ENCODE measurements at places on chromosomes 4 and X.

DNA sequence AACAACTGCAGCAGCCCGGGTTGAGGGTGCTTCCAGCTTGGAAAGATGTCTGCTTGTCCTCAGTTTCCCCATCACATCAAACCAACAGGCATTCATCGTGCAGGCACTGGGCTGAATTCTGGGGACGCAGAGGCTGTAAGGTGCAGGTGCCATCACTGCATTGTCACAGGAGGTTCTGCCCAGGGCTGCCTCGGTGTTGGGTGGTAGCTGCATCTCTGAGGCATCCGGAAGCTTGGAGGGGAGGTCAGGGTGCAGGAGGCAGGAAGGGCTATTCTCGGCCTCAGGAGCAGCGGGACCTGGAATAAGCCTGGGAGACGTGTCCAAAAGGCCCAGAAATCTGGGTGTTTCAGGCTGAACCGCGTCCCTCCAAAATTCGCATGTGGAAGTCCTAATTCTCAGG lies 134.6 kb downstream of the HMX1 start:
- no peak for DNase-seq

- DNase-seq, result no peak
Observed at GRCh38 chr4:99574530-99575324, at the start of gene MTTP. Gene MTTP, plus strand, starts transcription at chr4:99574824. Its CDS starts 86 bp downstream, at chr4:99574910.

GRCh38 chrX:905848-906566 lies 275.4 kb downstream of the SHOX start:
- no peak for DNase-seq

DNA sequence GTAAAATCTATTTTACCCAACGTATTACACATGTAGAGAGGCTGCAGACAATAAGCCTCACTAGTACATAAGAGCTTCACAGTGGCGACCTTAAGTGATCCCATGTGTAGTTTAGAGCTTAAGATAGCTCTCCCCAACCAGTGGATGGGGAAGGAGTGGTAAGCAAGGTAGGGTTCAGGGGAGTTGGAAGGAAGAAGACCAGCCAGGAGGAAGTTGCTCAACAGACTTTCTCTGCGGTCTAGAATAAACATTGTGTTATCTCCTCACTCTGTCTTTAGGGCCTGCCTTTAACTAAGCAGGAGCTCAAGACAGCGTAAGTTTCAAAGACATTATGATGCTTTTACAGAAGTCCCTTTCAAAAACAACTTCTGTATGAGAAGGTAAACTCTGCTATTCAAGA lies 16.8 kb downstream of the MEPE start:
- no peak for DNase-seq

- DNase-seq, result peak; percentile 80
Observed at GRCh38 chrX:53093177-53093655, 726 bp upstream of the KANTR start.

DNA sequence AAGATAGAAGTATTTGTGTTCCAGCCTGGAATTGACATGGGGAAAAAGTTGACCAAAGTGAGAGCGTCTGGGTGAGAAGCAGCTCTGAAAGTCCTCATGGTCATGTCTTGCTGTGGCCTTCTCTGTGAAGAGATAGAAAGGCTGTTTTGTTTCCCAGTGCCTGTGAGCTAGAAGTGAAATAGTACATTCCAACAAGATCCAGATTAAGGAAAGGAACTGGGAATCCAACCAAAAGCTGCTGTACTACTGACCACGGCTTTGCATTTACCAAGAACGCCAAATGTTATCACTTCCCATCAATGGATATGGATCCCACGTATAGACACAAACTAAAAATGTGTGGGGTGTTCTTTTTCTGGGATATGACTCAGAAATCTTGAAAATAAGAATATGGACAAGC lies 51.2 kb downstream of the TENM3 start:
- no peak for DNase-seq

DNA sequence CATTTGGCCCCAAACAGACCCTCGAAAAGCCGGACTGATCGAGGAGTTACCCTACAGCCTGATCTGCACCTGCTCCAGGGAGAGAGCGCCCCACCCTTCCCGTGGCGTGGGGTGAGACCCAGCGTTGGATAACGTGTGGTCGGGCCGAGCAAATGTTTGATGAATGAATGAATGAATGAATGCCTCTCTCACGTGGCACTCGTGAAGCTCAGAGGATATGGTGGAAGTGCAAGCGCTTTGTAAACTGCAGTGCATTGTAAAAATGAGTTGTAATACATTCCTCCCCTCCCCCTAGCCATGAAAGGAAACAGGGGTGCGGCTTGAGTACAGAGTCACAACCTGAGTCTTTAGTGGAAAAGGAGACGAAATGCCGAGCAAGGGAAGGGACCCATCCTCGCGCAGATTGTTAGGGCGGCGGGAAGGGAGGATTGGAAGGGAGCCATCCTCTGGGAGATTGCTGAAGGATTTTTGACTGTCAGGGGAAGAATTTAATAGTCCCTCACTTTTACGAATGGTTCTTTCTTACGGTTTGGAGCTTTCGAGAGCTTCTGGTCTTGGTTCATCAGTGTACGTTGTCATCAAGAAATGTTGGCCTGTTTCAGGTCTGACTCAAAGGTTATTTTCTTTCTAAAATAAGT lies 772 bp upstream of the FBXW7 start:
- DNase-seq, result peak; percentile 67

DNA sequence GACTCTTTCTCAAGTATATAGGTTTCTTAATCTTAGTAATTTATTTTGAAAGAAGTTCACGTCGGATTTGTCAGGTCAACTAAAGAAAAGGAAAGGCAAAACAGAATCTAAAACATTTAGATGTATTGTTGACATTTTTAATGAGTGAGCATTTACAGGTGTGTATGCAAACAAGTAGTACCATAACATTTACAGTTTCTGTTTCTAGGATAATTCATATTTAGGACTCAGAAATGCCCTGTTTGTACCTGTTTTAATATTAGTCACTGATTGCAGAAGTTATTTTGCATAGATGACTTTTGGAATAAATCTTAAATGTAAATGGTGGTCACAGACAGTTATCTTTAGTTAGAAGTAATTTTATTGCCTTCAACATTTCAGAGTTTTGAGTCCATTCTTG lies 151.3 kb upstream of the NUDT6 start:
- DNase-seq, result no peak

GRCh38 chr4:182847576-182848450 lies 69.4 kb downstream of the DCTD start:
- no peak for DNase-seq

DNA sequence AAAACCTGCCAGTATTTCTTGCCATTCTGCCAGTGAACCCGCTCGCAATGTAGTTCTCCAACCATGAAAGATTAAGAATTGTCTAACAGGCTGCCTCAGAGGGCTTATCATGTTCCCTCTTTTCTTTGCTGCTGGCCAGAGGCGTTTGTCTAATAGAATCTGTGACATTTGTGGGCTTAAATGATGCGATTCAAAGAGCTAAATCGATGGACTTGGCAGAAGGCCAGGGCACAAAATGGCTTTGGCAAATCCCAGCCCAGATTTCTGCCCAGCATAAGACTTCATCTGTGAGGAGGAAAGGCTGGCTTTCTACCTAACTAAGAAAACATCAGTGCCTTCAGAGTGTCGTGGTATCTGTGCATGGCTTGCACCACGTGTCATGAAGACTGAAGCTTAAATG lies 79.9 kb downstream of the TRPC5OS start:
- DNase-seq, result no peak

DNA sequence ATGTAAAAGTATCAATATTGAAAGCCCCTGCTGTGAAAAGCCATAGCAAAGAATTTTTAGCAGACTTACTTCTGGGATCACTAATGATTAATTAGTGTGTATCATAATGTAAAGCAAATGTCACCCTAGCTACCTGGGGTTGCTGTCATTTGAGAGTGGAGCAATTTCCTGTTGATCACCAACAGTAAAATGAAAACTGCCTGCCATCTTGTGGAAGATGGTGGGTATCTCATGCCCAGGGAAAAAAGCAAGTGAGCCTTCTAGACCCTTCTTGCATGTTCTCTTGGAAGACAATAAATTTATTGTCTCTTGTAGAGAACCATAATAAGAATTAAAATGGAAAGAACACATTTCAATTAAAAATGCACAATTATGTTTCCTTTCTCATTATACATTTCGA lies 360.2 kb downstream of the ZIC3 start:
- DNase-seq, result no peak

DNA sequence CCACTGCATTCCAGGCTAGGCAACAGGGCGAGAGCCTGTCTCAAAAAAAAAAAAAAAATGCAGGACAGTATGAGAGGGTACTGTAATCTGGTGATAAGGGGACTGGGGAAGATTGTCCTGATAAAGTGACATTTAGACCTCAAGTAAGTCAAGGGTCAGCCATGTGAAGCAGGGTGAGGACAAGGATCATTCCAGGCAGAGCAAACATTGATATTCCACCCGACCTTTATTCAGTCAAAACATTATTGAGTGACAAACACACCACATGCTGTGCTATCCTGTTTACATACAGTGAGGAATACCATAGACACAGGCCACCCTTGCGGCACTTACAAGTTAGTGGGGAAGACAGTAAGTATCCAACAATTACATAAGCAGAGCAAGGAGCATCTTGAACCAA lies 64.4 kb downstream of the SLC9A6 start:
- DNase-seq, result no peak

DNA sequence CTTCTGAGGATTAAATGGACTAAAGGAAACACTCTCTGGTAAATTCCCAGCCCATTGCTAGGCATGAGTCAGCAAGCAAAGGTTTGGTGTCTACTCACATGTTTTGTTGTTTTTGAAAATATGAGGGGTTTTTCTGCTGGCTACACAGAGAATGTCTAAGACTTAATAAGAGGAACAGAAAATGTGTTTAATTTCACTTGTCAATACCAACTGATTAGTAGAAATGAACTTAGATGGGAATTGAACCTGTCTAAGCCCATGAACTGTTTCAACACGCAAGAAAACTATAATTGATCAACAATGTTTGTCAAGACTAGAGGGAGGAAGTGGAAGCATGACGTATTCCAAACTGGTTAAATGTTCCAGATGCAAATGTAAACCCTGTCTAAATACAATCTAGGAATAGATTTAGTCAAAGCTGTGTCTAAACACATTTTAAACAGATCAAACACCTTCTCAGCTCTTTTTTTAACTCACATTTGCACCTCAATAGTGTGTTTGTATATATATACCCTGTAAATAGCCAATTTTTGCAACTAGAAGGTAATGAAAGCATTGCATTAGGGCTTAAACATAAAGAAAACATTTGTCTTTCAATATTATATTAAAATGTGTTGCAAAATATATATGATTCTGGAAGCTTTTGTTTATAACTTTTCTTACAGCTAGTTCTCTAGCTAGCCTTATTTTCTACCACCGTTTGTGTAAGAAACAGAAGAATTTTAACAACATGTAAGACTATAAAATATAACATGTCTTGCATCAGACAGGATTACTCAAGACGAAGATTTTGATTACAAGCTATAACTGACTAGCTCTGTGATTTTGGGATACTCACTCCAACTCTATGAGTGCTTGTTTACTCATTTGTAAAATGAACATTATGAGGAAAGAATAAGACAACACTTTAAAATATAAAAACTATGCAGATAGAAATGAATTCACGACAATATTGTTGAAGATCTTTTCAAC lies 607.8 kb downstream of the FSTL5 start:
- DNase-seq, result peak; percentile 71

- no peak for DNase-seq
Observed at GRCh38 chr4:133178956-133179355, 29.9 kb downstream of the PCDH10 start.

DNA sequence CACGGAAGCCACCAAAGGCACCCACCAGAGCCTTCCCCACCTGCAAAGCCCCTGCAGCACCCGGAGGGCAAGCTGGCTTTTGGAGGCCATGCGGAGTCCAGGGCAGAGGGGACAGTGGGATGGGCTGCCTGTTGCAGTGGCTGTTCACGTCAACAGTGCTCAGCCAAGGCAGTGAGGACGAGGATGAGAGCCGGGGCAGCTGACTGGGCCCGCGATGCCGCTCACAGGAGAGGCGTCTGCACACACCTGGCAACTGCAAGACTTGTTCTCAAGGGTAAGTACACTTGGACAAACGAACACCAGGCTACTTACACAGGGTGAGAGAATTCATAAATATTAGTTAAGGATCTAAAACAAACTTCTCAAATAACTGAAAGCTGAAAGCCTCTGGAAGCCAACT lies 19.6 kb downstream of the FGFR3 start:
- no peak for DNase-seq

DNA sequence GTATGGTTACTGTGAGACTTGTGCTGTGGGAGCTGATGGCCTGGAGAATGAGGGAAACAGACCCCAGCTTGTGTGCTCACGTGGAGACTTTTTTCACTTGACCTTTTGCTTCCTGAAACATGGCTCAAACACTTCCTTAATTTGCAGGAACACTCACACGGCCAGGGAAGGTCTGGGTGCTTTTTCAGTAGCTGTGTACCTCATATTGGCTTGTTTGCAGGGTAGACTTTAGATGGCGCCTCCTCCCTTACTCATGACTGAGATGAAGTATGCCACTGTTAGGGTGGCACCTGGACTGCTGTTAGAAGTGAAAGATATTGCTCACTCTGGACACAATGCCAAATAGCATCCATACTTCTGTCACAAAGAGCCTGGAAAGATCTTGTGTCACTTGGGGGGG lies 75.7 kb upstream of the WDR1 start:
- DNase-seq, result no peak

DNA sequence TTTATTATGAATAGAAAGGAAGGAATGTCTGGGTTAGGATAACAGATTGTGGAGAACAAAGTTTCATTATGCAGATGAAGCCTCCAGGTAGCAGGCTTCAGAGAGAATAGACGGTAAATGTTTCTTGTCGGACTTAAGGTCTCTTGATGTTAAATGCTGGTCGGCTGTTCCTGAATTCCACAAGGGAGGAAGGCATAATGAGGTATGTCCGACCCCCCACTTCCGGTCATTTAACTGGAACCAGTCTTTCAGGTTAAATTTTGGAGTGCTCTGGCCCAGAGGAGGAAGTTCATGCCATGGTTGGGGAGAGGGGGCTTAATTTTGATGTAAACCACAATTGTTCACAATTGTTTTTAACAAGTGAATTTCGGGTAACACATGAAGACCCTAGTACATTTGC lies 158.1 kb upstream of the VCX3A start:
- DNase-seq, result no peak

DNA sequence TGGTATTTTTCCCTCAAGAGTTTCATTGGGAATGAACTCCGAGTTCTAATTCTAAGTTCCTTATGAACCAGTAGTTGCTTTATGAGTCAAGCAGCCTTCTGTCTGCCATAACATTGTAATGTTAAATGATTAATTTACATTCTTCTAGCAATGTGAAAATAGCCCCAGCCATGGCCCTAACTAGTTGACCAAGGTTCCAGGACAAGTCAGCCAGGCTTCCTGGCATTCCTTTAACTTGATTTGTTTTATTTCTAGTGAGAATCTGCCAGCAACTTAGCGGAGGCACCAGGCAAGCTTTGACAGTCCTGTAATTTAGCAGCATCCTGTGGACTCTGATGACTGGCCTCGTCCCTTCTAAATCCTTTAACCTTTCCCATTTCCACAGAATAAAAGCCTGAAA lies 69.0 kb downstream of the GLRA2 start:
- no peak for DNase-seq

GRCh38 chr4:126495163-126495752 lies 1137.5 kb upstream of the INTU start:
- no peak for DNase-seq

Measured in lung microvascular endothelial cell (primary cell).